Glutamatergic neuron (in vitro differentiated cells): ENCODE measurements at places on chromosomes 16 and 17. TPM values are rescaled to one million over a fixed set of nuclear protein-coding genes. Genes with fewer than 3 reads are reported as not detected.

Gene CLDN7
- total RNA-seq = 0.44 TPM

Gene STARD3
- total RNA-seq = 48.0 TPM

Gene BCO1
- total RNA-seq = not detected

Gene CYB561
- 17.2 TPM for total RNA-seq

Gene SYT17
- total RNA-seq = 10.0 TPM

Gene SLC5A10
- not detected for total RNA-seq

Gene HOXB9
- total RNA-seq = not detected

Gene CCL16
- total RNA-seq = not detected
